Stimulated activated CD8-positive, alpha-beta memory T cell treated with anti-CD3 and anti-CD28 coated beads, Interleukin-4, amount 100 ng/mL, for 4 hours (primary cell): ENCODE measurements at places on chromosomes 4 and X.

GRCh38 chrX:136600059-136600458 is 47.9 kb upstream of the CD40LG start:
- DNase-seq = no peak

- DNase-seq = no peak
Measured at GRCh38 chrX:54819201-54819600, 11.7 kb downstream of the MAGED2 start.

- DNase-seq = no peak
Measured at GRCh38 chr4:899556-899906, 32.6 kb downstream of the GAK start.

- no peak for DNase-seq
Measured at GRCh38 chr4:152308951-152309350, 226.9 kb downstream of the FBXW7 start.
